CD4-positive, alpha-beta T cell (primary cell): ENCODE measurements at places on chromosomes 13 and 19. TPM values are rescaled to one million over a fixed set of nuclear protein-coding genes. Genes with fewer than 3 reads are reported as not detected.

- H3K4me3 ChIP-seq = no peak overlapping the region
- H3K27ac ChIP-seq = no peak overlapping the region
- no peak for DNase-seq
- H3K36me3 ChIP-seq = no peaks in the 10 kb centered on the region
Measured at GRCh38 chr13:41058295-41059070, 2.8 kb upstream of the WBP4 start.

- DNase-seq = no peak
- no peak overlapping the region for H3K27ac ChIP-seq
- no peaks in the 10 kb centered on the region for H3K27me3 ChIP-seq
- H3K4me1 ChIP-seq = peaks cover 30% of the 10 kb centered on the region
- H3K36me3 ChIP-seq = no peaks in the 10 kb centered on the region
Measured at GRCh38 chr13:108407495-108407894, 138.0 kb downstream of the TNFSF13B start.

DNA sequence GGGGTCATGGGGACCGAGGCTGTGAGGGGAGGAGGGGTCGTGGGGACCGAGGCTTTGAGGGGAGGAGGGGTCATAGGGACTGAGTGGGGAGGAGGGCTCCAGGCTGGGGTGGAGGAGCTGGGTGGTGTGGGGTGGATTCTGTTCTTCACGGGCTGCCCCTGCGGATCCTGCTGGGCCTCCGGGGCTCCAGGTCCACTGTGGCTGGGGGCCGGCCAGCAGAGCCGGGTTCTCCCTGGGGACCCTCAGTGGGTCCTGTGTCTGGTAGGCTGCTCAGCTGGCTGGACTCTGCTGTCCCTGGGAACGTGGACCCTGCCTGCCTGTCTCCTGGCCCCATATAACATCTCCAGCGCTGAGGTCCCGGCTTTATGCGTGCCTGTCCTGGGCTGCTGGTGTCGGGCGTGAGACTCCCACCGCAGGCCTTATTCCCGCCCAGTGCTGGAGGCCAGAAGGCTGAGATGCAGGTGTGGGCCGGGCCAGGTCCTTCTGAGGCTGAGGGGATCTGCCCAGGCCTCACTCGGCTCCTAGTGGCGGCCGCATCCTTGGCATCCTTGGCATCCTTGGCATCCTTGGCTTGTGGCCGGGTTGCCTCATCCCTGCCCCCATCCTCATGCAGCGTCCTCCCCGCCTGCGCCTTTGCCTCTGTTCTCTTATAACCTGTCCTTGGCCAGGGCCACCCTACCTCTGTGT is 19.8 kb upstream of the GNA15 start:
- no peaks in the 10 kb centered on the region for H3K4me1 ChIP-seq
- no peak overlapping the region for H3K27ac ChIP-seq
- no peak for DNase-seq
- H3K4me3 ChIP-seq = no peak overlapping the region

DNA sequence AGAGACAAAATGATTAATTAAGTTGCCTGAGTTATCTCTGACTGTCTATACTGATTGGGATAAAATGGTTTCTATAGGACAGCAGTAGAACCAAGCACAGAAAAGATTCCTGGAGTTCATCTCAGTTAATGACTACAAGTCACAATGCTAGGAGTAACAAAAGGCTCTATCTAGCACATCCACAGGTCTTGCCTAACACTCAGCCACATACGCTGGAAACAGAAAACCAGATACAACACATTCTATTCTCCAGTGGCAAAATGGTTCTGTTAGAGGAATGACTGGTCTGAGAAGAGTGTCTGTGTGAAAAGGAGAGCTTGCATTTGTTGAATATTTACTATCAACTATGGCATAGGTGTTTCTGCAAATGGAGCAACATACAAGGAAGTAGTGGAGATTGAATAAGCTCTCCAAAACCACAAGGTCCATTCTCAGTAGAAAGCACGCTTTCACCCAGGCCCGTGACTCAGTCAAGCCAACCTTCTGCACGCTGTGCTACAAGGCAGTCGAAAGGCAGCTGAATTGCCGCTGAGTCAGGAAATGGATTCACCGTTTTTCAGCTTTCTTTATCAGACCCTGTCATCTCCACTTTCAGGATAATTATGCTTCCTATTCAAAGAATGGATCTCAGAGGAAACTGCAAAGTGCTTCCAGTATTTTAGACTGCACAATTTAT is 761.5 kb downstream of the EFNB2 start:
- H3K4me3 ChIP-seq = no peak overlapping the region
- DNase-seq = no peak
- no peaks in the 10 kb centered on the region for H3K27me3 ChIP-seq
- no peaks in the 10 kb centered on the region for H3K36me3 ChIP-seq
- no peak overlapping the region for H3K27ac ChIP-seq
- H3K4me1 ChIP-seq = no peaks in the 10 kb centered on the region

DNA sequence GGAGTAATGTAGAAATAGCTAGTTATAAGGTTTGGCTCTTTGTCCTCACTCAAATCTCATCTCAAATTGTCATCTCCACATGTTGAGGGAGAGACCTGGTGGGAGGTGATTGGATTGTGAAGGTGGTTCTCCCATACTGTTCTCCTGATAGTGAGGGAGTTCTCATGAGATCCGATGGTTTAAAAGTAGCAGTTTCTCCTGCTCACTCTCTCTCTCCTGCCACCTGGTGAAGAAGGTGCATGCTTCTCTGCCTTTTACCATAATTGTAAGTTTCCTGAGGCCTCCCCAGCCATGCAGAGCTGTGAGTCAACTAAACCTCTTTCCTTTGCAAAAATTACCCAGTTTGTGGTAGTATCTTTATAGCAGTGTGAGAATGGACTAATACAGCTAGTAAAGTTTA is 849.4 kb downstream of the DACH1 start:
- no peak overlapping the region for H3K4me3 ChIP-seq
- H3K27ac ChIP-seq = no peak overlapping the region
- H3K4me1 ChIP-seq = no peaks in the 10 kb centered on the region
- DNase-seq = no peak

GRCh38 chr13:107065036-107065435 is 497.1 kb upstream of the ARGLU1 start:
- no peaks in the 10 kb centered on the region for H3K4me1 ChIP-seq
- H3K36me3 ChIP-seq = no peaks in the 10 kb centered on the region
- H3K27me3 ChIP-seq = no peaks in the 10 kb centered on the region
- no peak overlapping the region for H3K4me3 ChIP-seq
- DNase-seq = no peak
- no peak overlapping the region for H3K27ac ChIP-seq

GRCh38 chr13:77522444-77522843 is 13.1 kb upstream of the SCEL start:
- no peak overlapping the region for H3K4me3 ChIP-seq
- no peaks in the 10 kb centered on the region for H3K27me3 ChIP-seq
- no peak overlapping the region for H3K27ac ChIP-seq
- H3K4me1 ChIP-seq = no peaks in the 10 kb centered on the region
- DNase-seq = no peak
- H3K36me3 ChIP-seq = no peaks in the 10 kb centered on the region

DNA sequence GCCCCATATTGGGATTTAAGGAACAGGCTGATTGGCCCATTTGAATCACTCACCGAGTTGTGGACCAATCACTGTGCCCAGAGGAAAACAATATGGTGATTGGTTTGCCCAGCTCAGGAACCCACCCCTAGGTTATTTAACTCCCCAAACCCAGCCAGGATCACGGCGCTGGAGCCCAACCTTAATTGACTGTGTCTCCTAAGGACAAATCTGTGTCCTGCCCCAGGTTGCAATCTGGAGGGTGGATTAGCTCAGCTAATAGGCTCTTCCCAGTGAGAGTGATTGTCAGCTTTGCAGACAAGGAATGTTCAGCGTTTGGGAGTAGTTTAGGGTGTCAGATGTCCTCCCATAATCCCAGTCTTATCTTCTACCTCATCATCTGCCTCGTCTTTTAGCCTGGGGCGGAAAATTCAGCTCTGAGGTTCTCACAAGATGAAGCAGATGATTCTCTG is 3.5 kb upstream of the ZNF358 start:
- H3K4me1 ChIP-seq = peaks cover 14% of the 10 kb centered on the region
- DNase-seq = no peak
- no peaks in the 10 kb centered on the region for H3K36me3 ChIP-seq
- no peak overlapping the region for H3K4me3 ChIP-seq
- peaks cover 5% of the 10 kb centered on the region for H3K27me3 ChIP-seq

DNA sequence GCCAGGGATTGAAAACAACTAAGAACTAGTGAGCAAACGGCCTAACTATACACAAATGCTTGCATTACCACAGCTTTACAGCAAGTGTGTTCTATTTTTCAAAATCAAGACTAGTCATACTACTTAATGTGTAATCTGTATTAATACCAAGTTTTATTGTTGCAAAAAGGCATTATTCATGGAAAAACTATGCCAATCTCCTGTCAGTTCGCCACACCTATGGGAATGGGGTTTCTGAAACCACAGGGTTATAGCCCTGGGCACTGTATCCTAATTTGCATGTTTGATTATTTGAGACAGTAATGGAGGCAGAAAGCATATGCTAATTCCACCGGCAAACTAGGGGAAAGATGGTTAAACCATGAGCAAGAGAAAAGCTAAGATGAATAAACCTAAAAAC is 14.3 kb downstream of the GAS6 start:
- no peak overlapping the region for H3K4me3 ChIP-seq
- DNase-seq = no peak
- H3K27ac ChIP-seq = no peak overlapping the region
- no peaks in the 10 kb centered on the region for H3K36me3 ChIP-seq

- H3K4me1 ChIP-seq = no peaks in the 10 kb centered on the region
- H3K4me3 ChIP-seq = no peak overlapping the region
- H3K36me3 ChIP-seq = no peaks in the 10 kb centered on the region
- H3K27me3 ChIP-seq = no peaks in the 10 kb centered on the region
- no peak overlapping the region for H3K27ac ChIP-seq
- DNase-seq = no peak
Measured at GRCh38 chr13:67827992-67828391, 597.9 kb upstream of the PCDH9 start.

- H3K27ac ChIP-seq = no peak overlapping the region
- no peaks in the 10 kb centered on the region for H3K36me3 ChIP-seq
- peaks cover 5% of the 10 kb centered on the region for H3K27me3 ChIP-seq
- H3K4me1 ChIP-seq = peaks cover 17% of the 10 kb centered on the region
Measured at GRCh38 chr19:29727906-29728305, 12.8 kb upstream of the C19orf12 start.

DNA sequence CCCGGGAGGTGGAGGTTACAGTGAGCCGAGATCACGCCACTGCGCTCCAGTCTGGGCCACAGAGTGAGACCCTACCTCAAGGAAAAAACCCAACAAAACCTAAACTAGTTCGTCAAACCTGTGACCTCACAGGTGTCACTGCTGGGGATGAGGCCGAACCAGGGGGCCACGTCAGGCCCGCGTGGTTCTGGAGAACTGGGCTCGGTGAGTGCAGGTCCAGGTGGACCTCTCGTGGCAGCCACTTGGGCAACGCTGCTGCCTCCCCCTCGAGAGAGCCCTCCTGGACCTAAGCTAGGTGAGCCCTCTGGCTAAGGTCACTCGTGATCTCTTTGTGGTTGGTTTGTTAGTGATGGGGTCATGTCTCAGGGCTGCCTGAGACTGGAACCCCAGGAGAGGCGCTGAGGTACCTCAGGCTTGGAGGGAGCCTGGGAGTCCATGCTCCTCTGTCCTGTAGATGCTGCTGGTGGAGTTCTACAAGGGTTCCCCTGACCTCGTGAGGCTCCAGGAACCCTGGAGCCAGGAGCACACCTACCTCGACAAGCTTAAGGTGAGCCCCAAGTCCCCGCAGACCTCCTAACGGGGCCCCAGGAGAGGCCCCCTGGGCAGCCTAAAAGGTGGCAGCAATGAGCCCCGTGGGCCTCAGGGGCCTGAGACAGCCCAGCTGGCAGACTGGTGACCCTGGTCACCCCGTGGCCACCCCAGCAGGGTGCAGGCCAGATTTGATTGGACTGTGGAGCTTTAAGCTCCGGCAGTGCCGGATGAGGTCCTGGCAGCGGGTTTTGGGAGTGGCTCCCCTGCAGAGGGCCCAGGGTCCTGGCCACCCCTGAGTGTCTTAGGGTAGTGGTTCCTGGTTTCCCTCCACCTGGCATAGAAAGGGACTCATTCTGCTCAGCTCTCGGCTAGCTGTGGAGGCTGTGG is 15.6 kb downstream of the MPND start:
- no peak for DNase-seq
- H3K36me3 ChIP-seq = peaks cover 61% of the 10 kb centered on the region
- H3K27ac ChIP-seq = no peak overlapping the region
- H3K27me3 ChIP-seq = no peaks in the 10 kb centered on the region
- no peaks in the 10 kb centered on the region for H3K4me1 ChIP-seq

DNA sequence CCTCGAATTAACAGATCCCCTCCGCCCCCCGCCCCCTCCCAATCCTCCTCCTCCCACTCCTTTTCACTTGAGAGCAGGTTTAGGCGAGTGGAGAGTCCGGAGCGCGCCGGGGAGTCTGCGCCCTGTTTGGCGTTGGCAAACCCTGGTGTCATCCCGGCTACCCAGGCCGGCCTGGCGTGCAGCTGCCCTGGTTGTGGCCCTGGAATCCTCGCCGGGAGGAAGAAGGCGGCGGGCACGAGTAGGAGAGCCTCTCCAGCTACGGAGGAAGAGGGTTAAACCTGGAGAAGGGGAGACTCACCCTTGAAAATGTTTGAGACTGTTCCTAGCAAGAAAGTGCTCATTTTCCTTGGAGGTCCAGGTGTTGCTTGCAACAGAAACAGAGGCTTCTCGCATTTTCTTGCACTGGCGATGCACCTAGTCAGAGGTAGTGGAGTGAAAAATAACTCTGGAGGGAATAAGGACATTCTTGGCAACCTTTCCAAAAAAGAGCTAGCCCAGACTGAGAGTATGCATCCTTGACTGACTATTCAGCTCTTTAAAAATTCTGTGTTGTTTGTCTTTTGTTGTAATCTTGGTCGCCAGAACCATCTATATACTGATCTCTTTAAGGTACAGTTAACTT is 1.3 kb upstream of the SOX21 start:
- H3K36me3 ChIP-seq = no peaks in the 10 kb centered on the region
- no peak overlapping the region for H3K27ac ChIP-seq
- no peak for DNase-seq
- H3K27me3 ChIP-seq = peaks cover 78% of the 10 kb centered on the region
- H3K4me1 ChIP-seq = peaks cover 16% of the 10 kb centered on the region

- H3K36me3 ChIP-seq = no peaks in the 10 kb centered on the region
- H3K4me3 ChIP-seq = no peak overlapping the region
- H3K27me3 ChIP-seq = peaks cover 2% of the 10 kb centered on the region
- H3K27ac ChIP-seq = no peak overlapping the region
- H3K4me1 ChIP-seq = no peaks in the 10 kb centered on the region
Measured at GRCh38 chr19:31380854-31381253, 31.6 kb upstream of the TSHZ3 start.

DNA sequence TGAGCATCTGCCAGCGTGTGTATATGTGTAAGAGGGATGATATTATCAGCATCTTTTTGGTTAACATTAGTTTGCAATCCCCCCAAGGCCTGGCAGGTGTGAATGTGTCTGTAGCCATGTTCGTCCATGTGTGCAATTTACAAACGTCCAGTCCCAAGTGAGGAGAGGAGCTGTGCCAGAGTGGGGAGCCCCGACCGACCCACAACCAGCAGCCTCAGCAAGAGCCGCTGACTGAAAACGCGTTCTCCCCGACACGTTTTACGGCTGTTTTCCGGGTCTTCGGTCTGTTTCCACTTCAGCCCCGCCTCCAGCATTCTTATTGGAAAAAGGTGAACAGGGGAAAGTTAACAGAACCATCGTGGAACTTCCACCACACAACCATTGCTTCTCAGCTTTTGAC is 119.1 kb upstream of the SOX1 start:
- DNase-seq = no peak
- no peaks in the 10 kb centered on the region for H3K4me1 ChIP-seq
- no peak overlapping the region for H3K27ac ChIP-seq
- no peaks in the 10 kb centered on the region for H3K36me3 ChIP-seq
- H3K27me3 ChIP-seq = no peaks in the 10 kb centered on the region
- no peak overlapping the region for H3K4me3 ChIP-seq

The IGFLR1 gene
- 40.3 TPM for total RNA-seq

The ZNF507 gene
- 31.3 TPM for total RNA-seq

The ABHD13 gene
- total RNA-seq = 18.0 TPM

The GFY gene
- total RNA-seq = not detected

The TYK2 gene
- total RNA-seq = 253 TPM

The MIA gene
- not detected for total RNA-seq
